ENCODE measurements at places on chromosomes 4 and X.

- no peak for DNase-seq
These were observed 712.5 kb upstream of the SLIT2 start for GRCh38 chr4:19539201-19539600.

DNA sequence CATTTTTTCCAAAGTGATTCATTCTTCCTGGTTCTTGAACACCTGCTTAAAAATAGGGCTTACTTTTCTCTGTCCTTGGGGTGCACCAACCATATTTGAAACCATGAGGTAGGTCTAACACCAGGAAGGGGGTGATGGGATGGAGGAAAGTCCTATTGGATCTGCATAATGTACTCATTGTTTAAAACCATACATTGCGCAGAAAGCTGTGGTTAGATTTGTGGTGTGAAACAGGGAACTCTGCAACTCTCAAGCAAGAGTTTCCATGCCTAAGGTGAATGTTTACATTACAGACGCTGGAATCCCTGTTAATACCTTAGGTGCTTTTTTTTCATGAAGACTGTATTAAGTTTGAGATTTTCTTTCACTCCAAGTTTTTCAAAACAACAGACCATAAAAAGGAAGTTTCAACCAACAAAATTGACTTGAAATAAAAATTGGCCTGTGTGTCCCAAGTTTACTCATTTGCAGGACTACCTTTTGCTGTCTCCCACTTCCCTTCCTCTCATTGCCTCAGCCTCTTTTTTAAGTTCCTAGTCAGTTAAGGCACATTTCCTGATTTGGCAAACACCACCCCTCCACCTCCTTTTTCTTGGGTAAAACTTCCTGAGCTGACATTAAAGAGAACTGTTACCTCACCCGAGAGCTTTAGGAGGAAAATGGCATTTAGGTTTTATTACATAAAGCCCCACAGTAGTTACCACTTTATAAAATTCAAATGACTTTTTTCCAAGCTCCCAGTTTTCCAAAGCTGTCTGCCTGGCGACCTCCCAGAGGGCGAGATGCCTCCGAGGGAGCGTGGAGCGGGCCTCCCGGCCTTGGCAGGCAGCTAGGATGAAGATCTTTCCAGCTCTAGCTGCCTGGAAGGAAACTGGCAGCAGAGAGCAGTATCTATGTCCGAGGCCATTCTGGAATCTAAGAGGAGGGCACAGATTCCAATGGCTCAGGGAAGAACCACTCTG is 47.9 kb upstream of the RBPJ start:
- DNase-seq = no peak

DNA sequence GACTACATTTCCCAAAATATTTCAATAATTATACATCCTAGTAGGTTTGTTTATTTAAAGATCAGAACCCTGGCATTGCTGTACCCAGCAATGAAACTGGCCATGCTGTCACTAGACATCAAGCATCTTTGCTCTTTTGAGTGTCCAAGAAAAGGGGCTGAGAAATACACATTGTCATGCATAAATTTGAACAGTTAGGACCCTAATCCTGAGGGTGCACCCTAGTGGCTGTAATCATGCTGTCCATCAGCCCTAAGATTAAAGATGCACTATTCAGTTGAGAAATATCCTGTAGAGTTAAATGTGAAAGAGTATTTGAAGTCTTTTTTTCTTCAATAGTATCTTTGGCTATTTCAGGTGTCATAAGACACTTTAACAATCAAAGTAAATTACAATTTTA is 108.8 kb downstream of the NFKB1 start:
- no peak for DNase-seq

- DNase-seq = no peak
These were observed 11.5 kb downstream of the XIAP start for GRCh38 chrX:123871309-123871708.

- no peak for DNase-seq
These were observed 82.2 kb downstream of the KLF8 start for GRCh38 chrX:56314334-56314733.

GRCh38 chr4:112975567-112976355 is 73.7 kb upstream of the ANK2 start:
- no peak for DNase-seq

GRCh38 chrX:72050011-72050410 is 81.7 kb downstream of the RTL5 start:
- no peak for DNase-seq

DNA sequence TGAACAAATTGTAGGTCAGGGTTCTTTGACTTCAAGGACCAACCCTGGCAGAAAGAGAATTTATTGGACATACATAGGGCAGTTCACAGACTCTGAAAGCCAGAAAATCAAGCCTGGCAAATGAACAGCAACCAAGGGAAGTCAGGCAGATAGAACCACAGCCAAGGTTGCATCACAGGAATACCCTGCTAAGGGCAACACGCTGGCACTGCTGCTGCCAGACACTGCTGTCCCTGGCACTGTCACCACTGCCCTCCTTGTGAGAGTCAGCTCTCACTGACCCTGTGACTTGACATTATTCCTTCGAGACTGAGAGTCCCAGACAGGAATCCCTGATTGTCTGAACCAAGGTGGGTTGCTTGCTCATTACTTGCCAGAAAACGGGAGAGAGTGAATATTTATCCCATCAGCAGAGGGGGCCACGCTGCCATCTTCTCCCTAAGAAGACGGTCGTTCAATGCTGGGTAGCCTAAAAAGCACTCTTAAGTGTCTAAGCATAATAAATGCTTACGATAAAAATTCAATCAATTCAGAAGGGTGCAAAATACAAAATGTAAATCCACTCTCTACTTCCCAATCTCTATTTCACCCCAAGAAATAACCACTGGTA is 23.2 kb upstream of the PTTG2 start:
- no peak for DNase-seq

DNA sequence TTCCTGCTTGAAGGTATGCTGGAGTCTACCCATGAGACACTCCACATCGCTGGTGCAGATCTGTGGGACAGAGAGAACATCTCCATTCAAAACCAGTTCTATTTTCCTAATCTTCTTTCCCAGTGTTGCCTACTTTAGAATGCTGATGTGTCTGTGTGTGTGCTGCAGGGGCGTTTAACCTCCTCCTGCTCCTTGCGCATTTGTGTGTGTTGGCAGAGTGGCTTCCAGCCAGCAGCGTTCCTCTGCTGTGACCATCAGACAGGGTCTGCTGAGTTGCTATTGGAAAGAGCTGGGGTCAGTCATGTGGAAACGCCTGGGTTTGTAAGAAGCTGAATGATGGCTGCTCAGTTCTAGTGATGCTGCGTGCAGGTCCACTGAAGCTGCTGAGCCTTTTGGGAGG is 223.6 kb downstream of the RBMX2 start:
- no peak for DNase-seq

DNA sequence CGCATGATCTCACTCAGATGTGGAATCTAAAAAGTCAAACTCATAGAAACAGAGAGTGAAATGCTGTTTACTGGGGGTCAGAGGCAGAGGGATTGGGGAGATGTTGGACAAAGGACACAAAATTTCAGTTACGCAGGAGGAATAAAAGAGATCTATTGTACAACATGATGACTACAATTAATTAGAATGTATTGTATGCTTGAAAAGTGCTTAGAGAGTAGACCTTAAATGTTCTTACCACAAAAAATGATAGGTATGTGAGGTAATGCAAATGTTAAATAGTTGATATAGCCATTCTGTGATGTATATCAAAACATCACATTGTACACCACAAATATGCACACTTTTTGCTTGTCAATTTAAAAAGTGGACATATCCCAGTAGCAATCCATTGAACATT is 36.1 kb upstream of the PHKA2 start:
- no peak for DNase-seq

DNA sequence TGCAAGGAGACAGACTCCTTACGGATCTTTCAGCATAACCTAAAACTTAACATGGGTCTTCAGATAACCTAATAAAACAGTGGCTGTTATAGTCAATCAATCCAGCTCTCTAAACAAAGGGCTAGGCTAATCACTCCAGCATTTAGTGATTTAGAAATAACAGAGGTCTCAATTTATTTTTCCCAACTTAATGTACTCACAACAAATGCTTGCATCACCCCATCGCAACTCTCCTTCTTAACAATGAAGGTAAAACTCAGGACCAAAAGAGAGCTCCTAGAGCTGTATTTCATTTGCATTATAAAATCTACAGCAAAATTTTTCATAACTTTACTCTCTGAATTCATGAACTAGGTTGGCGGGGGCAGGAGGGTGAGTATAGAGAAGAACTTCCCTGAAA is 1.1 kb downstream of the LIN54 start:
- no peak for DNase-seq

GRCh38 chr4:187618701-187619281 is 376.8 kb upstream of the ZFP42 start:
- no peak for DNase-seq

- peak; percentile 84 for DNase-seq
These were observed 205.3 kb downstream of the TENM3 start for GRCh38 chr4:182448281-182449151.

Data from right renal pelvis (tissue), 4 donors.